Stimulated activated naive CD4-positive, alpha-beta T cell (primary cell): ENCODE measurements at places on chromosomes 4 and X.

GRCh38 chrX:68534691-68535090, 35.8 kb downstream of the YIPF6 start:
- DNase-seq, result no peak

DNA sequence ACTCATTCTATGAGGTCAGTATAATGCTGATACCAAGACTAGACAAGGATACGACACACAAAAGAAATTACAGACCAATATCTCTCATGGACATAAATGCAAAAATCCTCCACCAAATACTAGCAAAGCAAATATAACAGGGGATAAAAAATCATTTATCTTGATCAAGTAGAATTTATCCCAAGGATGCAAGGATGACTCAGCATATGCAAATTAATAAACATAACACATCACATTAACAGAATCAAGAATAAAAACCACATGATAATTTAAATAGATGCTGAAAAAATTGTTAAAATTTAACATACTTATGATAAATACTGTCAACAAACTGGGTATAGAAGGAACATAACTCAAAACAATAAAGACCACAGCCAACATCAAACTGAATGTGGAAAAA, 69.4 kb upstream of the GABRA2 start:
- DNase-seq, result no peak

- no peak for DNase-seq
Measured at GRCh38 chrX:110440016-110440805, 81.6 kb downstream of the RTL9 start.

DNA sequence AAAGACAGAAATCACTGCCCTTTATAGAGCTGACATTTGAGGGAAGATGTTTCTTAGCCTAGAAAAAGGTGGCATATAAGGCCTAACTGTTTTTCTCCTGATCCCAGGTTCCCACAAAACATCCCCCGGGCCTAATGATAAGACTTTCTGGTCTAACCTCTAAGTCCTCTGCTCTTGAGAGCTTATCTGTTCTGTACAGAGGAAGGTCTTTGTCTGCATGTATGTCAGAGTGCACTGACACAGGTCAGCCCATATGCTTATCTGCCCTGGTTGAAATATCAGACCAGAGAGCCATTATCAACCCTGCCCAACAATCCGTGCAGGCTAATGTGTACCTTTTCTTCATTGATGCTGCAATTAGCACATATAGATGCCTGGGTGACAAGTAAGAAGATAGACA, 76.2 kb downstream of the ARHGEF9 start:
- DNase-seq, result no peak

DNA sequence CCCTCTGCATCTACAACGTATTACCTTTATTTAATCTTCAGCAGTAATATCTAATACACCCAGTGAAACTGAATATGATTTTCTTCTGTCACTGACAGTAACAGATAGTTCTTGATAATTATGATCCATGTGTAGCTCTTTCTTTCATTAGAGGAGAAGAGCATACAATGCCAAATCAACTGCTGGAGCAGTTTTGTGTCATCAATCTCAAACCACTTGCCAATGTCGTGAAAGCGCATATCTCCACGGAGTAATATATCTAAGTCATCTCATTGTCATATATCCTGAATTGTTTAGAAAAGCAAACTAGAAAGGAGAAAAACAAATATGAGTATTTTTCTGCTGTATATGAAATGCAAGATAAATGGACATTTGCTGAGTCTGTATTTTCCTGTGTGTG, 47.9 kb downstream of the DCAF8L1 start:
- no peak for DNase-seq

- DNase-seq, result no peak
Measured at GRCh38 chrX:18534949-18535348, 109.5 kb downstream of the CDKL5 start.

DNA sequence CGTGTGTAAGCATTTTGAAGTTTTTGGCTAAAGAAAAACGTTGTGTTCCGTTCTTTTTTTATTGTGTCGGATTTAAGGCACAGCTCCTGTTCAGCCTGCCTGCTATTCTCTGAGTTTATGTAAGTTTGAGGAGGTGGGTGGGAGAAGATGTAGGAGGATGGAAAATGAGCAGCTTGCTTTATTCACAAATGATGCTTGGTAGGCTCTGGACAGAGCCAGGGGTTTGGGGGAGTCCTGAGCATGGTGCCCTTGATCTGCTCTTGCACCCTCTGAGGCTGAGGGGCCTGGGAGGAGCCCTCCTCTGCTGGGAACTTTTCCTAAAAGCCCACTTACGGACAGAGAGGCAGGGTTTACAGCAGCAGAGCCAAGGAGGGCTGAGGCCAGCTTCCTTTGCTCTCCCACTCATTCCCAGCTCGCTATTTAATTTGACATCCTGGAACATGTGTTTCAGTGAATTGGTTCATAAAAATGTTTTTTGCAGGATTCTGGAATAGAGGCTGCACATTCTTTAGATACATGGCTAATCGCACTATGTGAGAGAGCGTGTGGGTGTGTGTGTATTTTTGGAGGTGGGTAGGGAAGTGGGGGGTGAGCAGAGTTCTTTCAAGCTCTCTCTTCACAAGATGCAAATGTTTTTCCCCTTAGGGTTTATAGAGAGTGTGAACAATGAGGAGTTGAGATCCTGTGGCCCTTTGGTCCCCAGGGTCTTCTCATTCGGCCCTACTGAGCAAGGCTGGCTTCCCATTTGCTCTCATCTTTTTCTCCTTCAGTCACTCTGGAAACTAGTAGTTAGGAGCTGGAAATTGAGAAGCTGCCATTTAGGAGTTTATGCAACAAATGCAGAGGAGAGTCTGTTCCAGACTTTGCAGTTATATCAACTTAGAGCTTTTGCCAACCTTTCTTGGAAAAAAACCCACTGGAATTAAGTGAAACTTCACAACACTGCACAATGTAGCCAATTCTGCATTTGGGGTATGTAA, 32.1 kb downstream of the TMEM131L start:
- DNase-seq, result peak; percentile 8

DNA sequence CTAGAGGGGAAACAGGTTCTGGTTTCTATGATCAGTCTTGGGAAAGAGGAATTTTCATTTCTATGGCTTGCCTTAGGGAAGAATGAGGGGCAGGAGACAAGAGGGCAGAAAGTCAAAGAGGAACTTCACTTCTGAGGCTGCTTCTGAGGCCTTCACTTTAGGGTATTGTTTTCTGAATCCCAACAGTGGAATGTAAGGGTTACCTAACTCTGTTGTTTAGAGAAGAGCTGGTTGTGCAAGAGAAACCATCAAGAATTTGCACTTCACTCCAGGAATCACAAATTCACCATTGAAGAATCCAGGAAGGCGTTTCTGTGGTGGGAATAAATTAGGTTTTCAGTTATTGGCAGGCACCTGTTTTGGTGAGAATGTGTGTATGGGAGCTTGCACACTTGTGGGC, 126.7 kb upstream of the AMOT start:
- no peak for DNase-seq

GRCh38 chrX:1147611-1148515, 64.6 kb downstream of the CRLF2 start:
- no peak for DNase-seq

GRCh38 chr4:67020438-67020797, 524.9 kb downstream of the CENPC start:
- no peak for DNase-seq

GRCh38 chr4:87718217-87718835, 68.2 kb downstream of the DMP1 start:
- DNase-seq, result no peak
